AG09309 (cell line): ENCODE measurements at places on chromosomes 7 and 10.

- no peak for DNase-seq
Observed at GRCh38 chr10:73865459-73866442, 8.6 kb downstream of the CAMK2G start.

DNA sequence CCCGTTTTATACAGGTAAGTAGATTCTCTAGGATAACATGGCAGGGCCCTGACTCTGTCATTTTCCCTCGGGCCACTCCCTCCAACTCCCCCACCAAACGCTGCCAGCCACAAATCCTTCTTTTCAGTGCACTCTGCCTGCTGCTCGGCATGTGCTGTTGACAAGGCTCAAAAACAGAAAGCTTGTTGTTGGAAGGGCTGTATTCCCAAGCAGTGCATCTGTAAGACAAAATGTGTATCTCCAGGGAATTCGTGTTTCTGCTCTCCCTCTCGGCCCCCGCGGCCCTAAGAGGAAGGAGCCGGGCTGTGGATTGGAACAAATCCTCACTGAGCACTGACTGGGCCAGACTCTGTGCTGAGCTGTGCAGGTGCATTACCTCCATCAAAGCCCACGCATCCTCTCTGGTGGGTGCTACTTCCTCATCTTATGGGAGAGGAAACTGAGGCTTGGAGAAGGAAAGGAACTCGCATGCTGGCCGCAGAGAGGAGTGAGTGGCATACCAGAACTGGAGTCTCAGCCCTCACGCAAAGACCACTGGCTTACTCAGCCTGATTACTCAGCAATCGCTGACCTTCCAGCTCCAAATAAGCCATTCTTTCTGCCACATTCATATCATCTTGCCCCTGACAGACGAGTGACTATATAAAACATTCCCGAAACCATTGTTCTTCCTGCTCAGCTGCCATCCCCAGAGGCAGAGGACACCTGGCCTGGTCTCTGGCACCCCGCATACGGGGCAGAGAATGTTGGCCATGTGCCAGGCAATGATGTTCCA is 33.5 kb upstream of the ENO4 start:
- DNase-seq, result peak; percentile 1

DNA sequence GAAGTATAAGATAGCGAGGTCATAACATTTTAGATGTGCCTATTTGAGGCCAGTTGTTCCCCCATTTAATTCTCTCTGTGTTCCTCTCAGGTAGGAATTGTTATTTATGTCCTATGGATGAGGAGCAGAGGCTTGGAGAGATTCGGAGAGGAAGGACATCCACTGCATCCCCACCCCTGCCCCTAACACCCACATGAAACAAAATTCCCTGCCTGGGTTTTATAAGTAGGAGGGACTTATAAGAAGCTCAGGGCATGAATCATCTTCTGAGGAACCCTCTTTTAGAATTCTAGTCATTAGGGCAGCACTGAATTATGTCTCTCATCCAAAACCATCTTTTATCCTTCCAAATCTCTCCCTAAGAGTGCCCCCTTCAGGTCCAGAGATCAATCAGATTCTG is 5.0 kb downstream of the CHAT start:
- no peak for DNase-seq

- DNase-seq, result no peak
Observed at GRCh38 chr10:107800061-107800460, 635.6 kb upstream of the SORCS1 start.

GRCh38 chr10:113169111-113169510 is 219.1 kb downstream of the TCF7L2 start:
- DNase-seq, result no peak

DNA sequence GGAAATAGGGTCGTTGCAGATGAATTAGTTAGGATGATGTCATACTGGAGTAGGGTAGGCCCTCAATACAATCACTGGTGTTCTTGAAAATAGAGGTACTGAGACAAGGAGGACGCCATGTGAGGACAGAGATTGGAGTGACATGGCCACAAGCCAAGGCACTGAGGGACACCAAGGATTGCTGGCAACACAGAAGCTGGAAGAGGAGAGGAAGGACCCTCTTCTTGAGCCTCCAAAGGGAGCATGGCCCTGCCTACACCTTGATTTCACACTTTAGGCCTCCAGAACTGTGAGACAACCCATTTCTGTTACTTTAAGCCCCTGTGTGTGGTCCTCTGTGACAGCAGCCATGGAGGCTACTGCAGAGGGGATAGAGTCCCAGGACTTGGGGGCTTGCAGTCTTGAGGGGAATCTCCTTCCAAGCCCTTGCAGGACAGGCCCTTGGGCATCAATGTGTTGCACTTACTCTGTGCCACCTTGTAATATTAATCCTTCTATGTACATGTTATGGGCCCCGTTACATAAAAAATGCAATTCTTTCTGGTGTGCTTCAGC is 3.7 kb upstream of the AOC1 start:
- no peak for DNase-seq

GRCh38 chr10:48455392-48456151 is 149.1 kb downstream of the MAPK8 start:
- no peak for DNase-seq

DNA sequence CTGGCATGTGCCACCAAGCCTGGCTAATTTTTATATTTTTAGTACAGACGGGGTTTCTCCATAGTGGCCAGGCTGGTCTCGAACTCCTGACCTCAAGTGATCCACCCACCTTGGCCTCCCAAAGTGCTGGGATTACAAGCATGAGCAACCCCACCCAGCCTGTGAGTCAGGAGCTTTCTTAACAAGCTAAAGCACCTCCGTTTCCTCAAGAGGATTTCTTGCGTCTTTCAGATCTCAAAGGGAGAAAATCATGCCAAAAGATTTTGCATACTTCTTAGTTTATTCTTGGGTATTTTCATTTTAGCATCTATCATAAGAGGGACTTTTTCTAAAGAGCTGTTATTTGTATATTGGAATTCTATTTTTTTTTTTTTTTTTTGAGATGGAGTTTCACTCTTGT is 47.9 kb upstream of the FOXK1 start:
- no peak for DNase-seq

DNA sequence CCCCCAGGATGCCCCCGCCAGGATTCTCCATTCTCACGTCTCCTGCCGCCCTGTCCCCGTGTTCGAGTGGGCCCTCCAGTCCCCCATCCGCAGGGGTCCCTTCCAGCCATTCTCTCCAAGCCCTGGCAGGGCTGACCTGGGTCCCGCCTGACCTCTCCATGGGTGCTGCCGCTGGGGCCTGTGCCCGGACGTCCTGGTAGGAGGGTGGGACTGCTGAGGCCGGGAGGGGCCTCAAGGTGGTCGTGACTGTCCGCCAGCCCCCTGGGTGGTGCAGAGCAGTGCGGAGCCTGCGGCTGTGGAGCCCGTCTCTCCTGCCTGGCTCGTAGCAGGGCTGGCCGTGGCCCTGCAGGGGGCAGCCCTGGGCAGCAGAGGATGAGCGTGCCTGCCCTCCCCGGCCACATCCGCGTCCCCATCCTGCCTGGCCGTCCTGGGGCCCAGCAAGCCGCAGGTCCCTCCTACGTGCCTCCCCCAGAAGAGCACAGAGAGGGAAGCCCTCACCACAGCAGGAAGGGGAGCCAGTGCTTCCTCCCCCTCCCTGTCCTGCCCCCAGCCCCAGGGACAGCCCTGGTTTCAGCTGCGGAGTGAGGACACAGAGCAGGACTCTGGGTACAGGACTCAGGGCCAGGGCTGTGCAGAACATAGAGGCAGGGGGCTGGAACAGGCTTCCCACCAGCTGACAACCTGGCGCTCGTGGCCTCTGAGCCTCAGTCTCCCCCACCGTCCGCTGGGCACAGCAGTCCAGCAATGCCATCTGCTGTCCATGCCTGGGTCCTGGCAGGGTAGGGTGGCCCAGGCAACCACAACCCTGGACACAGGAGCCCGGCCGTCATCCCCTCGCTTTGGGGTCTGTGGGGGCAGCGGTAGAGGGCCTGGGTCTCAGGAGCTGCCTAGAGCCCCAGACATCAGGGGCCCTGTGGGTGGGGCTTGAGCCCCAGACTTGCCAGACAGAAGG is 1.5 kb upstream of the GRIFIN start:
- no peak for DNase-seq

- no peak for DNase-seq
Observed at GRCh38 chr7:150748376-150748775, 11.2 kb downstream of the GIMAP5 start.

GRCh38 chr10:76252733-76253132 is 821.3 kb downstream of the LRMDA start:
- no peak for DNase-seq

GRCh38 chr7:2082139-2082998 is 150.4 kb downstream of the MAD1L1 start:
- DNase-seq, result peak; percentile 32

GRCh38 chr10:63210611-63211196 is 77.6 kb downstream of the NRBF2 start:
- DNase-seq, result no peak

DNA sequence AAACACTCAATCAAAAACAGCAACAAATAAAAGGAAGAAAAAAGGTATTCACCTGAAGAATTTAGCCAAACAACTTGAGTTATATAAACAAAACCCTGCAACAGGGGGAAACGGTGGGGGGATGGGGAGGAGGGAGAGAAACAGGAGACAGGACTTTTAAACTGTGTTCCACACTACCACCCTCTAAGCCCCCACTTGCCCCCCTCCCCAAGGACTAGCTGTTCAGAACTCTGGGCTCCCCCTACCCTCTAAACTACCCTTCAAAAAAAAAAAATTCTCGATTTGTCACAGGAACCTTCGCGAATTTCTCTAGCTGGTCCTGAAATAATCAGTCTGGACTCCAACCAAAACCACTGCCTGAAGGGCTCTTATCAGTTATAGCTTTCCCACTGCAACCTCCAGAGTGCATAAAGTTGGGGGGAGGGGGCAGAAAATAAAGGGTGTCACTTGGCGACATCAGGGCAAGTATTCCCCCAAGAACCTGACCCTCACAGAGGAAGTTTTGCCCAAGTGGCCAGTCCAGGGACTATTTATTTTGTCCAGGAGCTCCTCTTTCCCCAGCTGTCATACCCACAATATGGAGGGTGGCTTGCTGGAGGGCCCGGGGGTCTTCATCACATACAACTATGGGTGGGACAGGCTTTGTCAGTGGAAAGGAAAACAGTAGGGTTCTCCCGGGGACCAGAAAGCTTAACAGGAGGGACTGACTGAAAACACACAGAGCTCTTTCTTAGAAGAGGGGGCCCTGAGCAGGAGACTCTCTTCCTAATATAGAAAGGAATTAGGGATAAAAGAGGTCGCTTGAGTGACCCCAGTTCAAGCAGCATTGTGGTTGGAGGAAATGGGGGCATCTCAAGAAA is 1.3 kb downstream of the UBE2H start:
- no peak for DNase-seq

DNA sequence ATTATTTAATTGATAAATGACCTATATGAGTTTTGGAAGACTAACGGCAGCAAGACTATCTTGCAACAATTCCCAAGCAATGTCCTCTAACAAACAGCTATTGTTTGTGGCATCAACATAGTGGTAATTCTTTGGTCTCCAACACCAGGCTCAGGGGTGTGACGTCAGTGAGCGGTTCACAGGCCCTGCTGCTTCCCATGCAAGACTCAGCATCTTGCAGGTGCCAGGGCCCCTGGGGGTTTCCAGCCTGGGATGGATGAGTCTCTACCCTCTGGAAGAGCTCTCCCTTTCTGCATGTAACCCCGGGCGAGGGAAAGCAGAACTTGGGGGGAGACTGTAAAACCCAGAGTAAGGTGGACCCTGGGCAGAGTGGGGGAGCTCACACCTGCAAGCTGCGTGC is 164.7 kb downstream of the ACTR3B start:
- no peak for DNase-seq

GRCh38 chr10:46077731-46078413 is 31.8 kb upstream of the MSMB start:
- no peak for DNase-seq

DNA sequence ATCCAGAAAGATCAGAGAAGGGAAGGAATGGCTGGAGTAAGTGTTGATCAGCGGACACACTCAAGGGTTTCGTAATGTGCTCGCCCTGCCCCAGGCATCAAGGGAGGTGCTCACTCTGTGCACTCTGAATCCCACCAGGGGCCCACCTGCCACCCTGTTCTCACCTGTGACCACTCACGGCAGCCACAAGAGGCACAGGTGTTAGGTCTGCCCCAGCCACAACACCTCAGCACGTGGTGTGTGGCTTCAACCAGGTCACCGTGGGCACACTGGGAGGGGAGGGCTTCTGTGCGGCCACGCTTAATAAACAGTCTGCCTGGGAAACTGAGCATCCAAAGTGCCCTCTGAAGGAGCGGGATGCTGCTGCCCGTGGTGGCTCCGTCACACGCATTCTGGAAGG is 49.8 kb downstream of the CUX1 start:
- no peak for DNase-seq

DNA sequence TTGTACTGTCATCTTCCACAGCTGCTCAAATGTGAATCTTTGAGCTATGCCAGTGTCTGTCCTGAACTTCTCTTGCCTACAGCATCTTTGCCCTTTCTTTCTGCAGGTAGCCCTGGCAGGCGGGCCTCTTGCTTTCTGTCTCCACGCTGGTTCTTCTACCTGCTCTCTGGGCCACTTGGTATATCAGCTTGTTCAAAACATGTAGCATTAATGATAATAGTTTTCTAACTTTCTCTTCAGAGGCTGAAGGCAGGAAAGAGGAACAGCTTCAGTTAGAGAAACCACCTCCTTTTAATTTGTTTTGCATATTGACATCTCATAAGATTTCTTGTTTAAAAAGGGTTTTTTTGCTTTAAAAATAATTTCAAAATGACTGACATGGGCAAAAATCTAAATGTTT is 923 bp upstream of the FGL2 start:
- DNase-seq, result no peak

DNA sequence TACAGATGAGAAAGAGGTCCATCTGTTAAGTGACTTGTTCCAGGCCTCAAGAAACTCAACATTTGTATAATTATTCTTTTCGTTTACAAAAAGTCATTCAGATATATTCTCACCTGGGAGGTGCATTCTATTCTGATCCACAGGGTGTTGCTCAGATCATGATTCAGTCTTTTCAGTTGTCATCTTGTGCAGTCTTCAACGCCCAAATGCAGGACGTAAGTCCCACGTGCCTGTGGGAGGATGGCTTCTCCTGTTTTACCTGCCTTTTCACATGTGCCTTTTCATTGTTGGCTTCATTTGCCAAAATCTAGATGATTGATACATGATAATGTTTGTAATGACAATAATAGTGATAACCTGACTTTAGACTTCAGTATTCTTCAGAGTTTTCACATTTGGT is 46.5 kb downstream of the SLK start:
- no peak for DNase-seq

DNA sequence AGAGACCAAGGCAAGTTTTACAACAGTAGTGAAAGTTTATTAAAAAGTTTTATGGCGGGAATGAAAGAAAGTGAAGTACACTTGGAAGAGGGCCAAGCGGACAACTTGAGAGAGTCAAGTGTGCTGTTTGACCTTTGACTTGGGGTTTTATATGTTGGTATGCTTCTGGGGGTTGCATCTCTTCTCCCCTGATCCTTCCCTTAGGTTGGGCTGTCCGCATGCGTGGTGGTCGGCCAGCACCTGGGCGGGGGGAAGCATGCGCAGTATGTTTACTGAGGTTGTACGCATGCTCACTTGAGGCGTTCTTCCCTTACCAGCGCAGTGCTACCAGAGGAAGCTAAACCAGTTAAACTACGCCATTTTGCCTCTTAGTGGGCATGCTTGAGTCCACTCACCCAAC is 31.9 kb downstream of the NUP42 start:
- no peak for DNase-seq
